Fibroblast of skin of right quadriceps (primary cell): ENCODE measurements at places on chromosomes 4 and X.

GRCh38 chr4:181484396-181484795 is 758.8 kb upstream of the TENM3 start:
- DNase-seq, result no peak

DNA sequence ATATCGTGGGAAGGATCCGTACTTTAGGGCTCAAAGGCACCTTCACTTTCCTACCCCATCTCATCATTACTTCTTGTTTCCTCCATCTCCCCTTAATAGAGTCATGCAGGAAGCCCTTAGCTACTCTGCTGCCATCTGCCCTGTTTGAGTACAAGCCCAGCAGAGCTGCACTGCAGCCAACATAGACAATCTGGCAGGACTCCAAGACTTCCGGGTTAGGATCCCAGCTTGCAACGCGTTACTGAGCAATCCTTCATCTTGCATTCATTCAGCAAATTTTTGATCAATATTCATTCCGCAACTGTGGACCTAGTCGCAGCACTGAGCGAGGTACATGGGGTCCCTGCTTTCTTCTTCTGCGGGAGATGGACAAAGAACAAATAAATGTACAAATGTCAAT is 344.9 kb downstream of the BCOR start:
- peak; percentile 41 for DNase-seq

DNA sequence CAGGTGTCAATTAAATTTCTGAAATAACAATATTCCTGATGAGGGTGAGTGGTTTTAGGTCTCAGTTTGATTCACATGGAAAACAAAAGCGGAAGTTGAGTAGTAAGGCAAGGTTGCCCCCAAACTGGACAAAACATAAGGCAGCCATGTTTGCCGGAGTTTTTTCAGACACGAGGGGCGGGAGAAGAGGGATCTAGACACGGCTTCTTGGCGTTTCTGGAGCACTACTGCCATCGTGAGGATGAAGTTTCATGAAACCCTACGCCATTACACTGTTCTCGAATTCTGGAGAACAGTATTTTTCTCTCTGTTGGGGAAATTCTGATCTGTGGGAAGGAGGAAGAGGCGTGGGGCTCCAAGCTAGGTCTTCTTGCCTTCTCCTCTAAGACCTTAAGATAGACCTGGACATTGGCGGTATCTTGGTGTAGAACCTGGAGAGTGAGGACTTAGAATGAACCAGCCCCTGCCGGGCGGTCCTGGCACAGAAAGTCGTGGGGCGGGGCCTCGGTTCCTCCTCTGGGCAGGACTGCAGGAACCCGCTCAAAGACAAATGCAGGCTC is 160.3 kb downstream of the OR13H1 start:
- no peak for DNase-seq

DNA sequence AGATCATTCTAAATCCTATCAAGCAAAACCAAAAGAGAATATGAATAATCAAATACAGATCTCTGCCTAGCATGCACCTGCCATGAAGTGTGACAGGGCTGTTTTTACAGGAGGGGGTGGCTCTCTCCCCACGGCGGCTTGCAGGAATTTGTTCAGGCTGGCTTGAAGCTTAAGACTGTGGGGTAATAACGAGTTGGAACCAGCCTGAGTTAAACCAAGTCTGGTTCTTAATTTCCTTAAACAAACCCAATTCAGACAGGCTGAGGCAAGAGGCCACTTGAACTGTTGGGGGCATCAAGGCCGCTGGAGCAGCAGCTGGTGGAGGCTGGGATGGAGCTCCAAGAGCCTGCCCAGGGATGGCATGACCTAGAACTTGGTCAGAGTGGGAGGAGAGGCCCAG is 45.1 kb upstream of the LGI2 start:
- no peak for DNase-seq

GRCh38 chrX:130555341-130555740 is 153.6 kb downstream of the RBMX2 start:
- DNase-seq, result peak; percentile 93

- no peak for DNase-seq
Observed at GRCh38 chr4:133156556-133156955, 7.5 kb downstream of the PCDH10 start.

GRCh38 chr4:27881705-27882104 is 1021.1 kb downstream of the STIM2 start:
- no peak for DNase-seq
